ENCODE measurements at places on chromosomes 7 and 10. TPM values are rescaled to one million over a fixed set of nuclear protein-coding genes. Genes with fewer than 3 reads are reported as not detected.
A peak's percentile ranks its signal among the peaks of the same experiment; 100 is the strongest.

DNAH11 gene
- total RNA-seq, result 1.9 TPM

ICA1 gene
- total RNA-seq, result 9.9 TPM

DNA sequence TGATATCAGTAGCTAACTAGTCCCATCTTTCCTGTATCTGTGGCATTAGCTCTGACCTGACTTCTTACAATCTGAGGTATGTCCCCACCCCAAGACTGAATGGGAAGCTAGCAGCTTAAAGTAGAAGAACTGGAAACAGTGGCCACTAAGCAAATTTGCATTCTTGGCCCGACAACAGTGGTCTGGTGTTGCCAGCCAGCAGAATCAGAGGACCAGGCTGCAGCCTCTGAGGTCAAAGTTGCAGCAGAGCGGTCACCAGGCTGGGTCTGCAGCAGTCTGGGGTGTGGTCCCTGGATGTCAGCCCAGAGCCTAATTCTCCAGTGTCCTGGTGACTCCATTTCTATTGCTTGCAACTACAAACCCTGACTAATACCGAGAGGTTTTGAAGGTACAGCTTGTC is 26.3 kb downstream of the FAM107B start:
- H3K27ac ChIP-seq, result peak overlapping the region; percentile 87
- DNase-seq, result no peak
- no peaks in the 10 kb centered on the region for H3K36me3 ChIP-seq
- H3K27me3 ChIP-seq, result no peaks in the 10 kb centered on the region

DNA sequence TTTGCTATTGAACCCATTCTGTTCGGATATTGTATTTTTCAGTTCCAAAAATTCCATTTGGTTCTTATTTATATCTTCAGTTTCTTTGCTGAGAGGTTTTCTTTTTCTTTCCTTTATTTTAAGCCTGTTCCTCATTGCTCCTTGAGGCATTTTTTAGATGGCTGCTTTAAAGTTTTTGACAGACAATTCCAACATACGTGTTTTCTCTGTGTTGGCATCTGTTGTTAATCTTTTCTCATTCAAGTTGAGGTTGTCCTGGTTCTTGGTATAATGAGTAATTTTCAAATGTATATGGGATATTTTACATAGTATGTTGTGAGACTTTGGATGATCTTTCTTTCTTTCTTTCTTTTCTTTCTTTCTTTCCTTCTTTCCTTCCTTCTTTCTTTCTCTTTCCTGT is 1078.0 kb upstream of the CELF2 start:
- no peaks in the 10 kb centered on the region for H3K4me1 ChIP-seq
- no peaks in the 10 kb centered on the region for H3K27me3 ChIP-seq
- no peak for DNase-seq
- no peak overlapping the region for H3K4me3 ChIP-seq
- H3K36me3 ChIP-seq, result no peaks in the 10 kb centered on the region

GRCh38 chr7:125877246-125877645 is 947.6 kb upstream of the POT1 start:
- H3K36me3 ChIP-seq, result no peaks in the 10 kb centered on the region
- H3K27me3 ChIP-seq, result no peaks in the 10 kb centered on the region
- no peak for DNase-seq
- H3K27ac ChIP-seq, result no peak overlapping the region
- no peak overlapping the region for H3K4me3 ChIP-seq
- H3K4me1 ChIP-seq, result no peaks in the 10 kb centered on the region

DNA sequence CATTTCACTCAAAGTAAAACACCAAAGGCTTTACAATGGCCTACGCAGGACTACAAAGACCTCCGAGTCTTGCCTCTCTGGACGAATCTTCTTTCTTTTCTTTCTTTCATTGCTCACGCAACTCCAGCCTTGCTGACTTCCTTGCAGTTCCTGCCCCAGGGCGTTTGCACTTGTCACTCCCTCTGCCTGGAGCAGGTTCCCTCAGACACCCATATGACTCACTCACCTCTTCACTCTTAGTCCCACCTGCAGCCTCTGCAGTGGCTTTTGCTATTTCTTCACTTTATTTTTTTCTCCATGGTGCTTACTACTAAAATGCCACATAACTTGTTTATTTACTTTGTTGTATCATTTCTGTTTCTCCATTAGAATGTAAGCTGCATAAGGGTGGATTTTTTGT is 33.1 kb downstream of the GHRHR start:
- no peak overlapping the region for H3K27ac ChIP-seq
- no peaks in the 10 kb centered on the region for H3K36me3 ChIP-seq
- H3K27me3 ChIP-seq, result no peaks in the 10 kb centered on the region
- no peaks in the 10 kb centered on the region for H3K4me1 ChIP-seq

GRCh38 chr10:84335516-84335915 is 7.1 kb downstream of the CCSER2 start:
- H3K4me1 ChIP-seq, result peaks cover 39% of the 10 kb centered on the region
- no peaks in the 10 kb centered on the region for H3K36me3 ChIP-seq
- no peak for DNase-seq

- no peak overlapping the region for H3K4me3 ChIP-seq
- H3K27ac ChIP-seq, result no peak overlapping the region
- no peaks in the 10 kb centered on the region for H3K4me1 ChIP-seq
- no peaks in the 10 kb centered on the region for H3K36me3 ChIP-seq
- no peaks in the 10 kb centered on the region for H3K27me3 ChIP-seq
Measured at GRCh38 chr10:59675812-59676211, 33.8 kb downstream of the SLC16A9 start.

DNA sequence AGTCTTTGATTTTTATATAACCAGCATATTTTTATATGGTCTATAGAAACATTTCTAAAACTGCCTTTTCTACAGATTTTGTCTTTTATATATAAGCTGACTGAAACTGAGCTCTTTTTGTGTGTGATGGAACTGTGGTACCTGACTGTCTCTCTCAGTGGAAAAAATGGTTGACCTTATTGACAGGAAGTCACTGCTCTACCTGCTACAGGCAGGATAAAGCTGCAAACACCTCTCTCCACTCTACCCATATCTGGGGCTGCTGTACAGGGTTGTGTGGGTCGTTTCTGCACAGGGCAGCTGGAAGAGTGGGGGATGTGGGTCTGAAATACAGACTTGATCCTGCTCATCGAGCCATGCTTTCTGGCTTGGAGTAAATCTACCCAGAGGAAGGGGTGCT is 48.5 kb downstream of the BBS9 start:
- H3K27ac ChIP-seq, result no peak overlapping the region
- peaks cover 4% of the 10 kb centered on the region for H3K36me3 ChIP-seq
- no peaks in the 10 kb centered on the region for H3K4me1 ChIP-seq
- no peak overlapping the region for H3K4me3 ChIP-seq
- H3K27me3 ChIP-seq, result no peaks in the 10 kb centered on the region
- DNase-seq, result no peak

TSPAN12 gene
- 12.6 TPM for total RNA-seq

DNA sequence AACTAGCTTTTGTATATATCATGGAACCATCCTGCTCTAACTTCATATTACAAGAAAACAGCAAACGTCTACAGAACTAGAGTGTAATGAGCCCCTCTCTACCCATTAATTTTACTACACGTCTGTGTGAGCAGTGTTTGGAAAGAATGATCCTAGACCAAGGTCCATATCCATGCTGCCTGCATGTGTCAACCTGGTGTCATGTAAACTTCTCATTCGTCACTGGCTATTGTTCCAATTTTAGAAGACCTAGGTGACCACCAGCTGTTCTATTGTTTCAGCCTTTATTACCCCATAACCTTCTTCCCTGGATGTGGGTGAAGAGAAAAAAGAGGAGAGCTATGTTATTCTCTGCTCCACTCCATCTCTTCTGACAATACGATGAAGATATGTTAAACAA is 77.1 kb downstream of the CREM start:
- H3K36me3 ChIP-seq, result peaks cover 2% of the 10 kb centered on the region
- no peaks in the 10 kb centered on the region for H3K27me3 ChIP-seq
- no peak overlapping the region for H3K27ac ChIP-seq

DNA sequence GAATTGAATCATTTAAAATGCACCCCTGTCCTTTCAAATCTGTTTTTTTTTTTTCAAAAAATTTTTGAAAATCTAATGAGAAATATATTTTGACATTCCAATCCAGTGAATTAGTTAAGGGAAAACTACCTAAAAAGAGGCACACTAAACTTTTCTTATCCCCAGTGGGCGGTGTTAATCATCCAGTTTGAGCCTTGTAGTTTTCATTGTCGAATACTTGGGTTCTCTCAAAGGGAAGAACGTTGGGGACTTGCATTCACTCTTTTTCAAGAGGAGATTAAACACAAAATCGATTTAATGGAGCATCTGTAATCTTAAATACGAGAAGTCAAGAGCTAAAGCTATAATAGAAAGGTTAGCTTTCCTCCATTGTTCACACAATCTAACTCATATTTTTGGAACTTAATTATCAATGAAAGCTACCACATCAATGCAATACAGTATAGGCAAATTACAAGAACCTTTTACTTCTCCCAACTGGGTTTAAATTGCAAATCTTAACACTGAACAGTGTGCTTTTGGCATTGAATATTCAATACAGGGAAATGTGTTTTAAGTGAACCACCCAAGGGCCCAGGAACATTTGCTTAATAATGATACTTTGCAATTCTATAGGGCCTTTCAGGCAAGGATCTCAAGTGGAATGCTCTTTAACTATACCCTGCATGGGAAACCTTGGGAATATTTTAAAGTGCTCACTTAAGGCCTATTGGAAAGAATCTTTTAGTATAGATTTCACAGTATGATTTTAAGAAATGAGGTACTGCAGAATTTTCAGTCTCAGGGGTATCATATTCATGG is 13.1 kb upstream of the SP8 start:
- H3K27ac ChIP-seq, result no peak overlapping the region
- no peak overlapping the region for H3K4me3 ChIP-seq
- peaks cover 13% of the 10 kb centered on the region for H3K4me1 ChIP-seq
- peaks cover 11% of the 10 kb centered on the region for H3K27me3 ChIP-seq

DNA sequence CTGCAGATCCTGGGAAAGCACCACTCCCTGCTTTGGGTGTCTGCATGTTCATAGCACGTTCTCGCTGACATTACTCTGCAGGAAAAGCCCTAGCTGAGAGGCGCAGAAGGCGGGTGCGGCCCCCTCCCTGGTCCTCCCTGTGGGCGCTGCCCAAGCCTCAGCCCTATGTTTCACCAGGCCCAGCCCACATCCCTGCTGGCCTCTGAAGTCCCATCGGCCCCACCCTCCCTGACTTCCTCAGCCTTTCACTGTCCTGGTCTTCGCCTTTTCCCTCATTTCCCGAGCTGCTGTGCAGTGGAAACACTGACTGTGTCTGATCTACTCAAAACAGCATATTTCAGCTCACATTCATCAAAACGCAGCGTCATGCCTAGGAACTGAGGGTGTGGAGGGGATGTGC is 36.3 kb upstream of the DIP2C start:
- no peak overlapping the region for H3K27ac ChIP-seq
- H3K4me3 ChIP-seq, result no peak overlapping the region
- H3K27me3 ChIP-seq, result no peaks in the 10 kb centered on the region
- H3K36me3 ChIP-seq, result no peaks in the 10 kb centered on the region
- DNase-seq, result no peak

CELF2 gene
- 69.0 TPM for total RNA-seq

GRK5 gene
- 90.2 TPM for total RNA-seq

DNA sequence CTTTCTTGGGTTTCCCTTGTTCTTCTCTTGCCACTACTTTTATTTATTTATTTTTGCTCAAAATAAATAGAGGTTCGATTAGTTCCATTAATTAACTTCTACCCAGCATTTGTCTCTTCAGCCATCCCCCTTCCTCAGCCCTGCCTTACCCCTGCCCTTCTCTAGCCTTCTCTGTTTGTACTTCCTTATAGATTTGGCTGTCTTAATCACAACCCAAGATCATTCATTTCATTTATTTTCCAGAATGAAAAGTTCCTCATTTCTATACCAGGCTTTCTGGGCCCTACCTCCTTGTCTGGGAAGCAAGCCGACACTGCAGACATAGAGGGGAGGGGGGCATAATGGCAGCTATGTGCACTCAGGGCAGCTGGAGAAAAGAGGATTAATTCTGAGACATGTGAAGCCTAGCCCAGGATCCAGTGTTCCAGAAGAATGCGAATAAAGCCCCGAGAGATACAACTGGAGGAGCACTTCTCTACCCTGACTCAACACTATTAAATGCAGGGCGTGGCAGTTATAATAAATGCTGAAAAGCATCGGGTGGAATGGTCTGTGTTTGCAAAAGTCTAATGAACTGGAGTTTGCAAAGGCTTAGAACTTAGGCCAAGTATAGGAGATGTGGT is 6.4 kb upstream of the PDCD4 start:
- no peaks in the 10 kb centered on the region for H3K27me3 ChIP-seq
- peak overlapping the region; percentile 95 for H3K27ac ChIP-seq
- H3K4me1 ChIP-seq, result peaks cover 39% of the 10 kb centered on the region
- DNase-seq, result no peak

GRCh38 chr7:92039900-92040299 is 94.4 kb downstream of the CYP51A1 start:
- peaks cover 4% of the 10 kb centered on the region for H3K4me1 ChIP-seq
- DNase-seq, result no peak
- H3K27ac ChIP-seq, result no peak overlapping the region
- H3K4me3 ChIP-seq, result no peak overlapping the region

DNA sequence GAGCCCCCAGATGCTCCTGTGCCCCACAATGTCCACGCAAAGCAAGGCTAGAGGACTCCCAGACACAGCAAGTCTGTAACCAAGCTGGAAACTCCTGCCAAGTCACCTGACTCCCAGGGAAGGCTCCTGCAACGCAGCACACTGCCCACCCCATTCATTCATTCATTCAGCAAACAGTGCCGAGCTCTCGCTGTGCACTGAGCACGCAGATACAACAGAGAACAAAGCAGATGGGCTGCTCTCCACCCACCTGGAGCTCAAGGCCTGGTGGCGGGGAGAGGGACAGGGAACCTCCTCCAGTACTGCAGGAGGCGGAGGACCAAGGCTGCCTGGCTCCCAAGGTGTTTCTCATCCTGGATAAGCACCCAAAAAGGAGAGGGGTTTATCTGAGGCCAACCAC is 8.6 kb downstream of the KCNH2 start:
- no peaks in the 10 kb centered on the region for H3K36me3 ChIP-seq
- H3K27ac ChIP-seq, result no peak overlapping the region
- DNase-seq, result no peak
- peaks cover 3% of the 10 kb centered on the region for H3K4me1 ChIP-seq
- H3K4me3 ChIP-seq, result no peak overlapping the region

MYL10 gene
- not detected for total RNA-seq

- H3K4me1 ChIP-seq, result no peaks in the 10 kb centered on the region
- peaks cover 22% of the 10 kb centered on the region for H3K36me3 ChIP-seq
- no peak overlapping the region for H3K4me3 ChIP-seq
- no peak for DNase-seq
- H3K27ac ChIP-seq, result no peak overlapping the region
- H3K27me3 ChIP-seq, result no peaks in the 10 kb centered on the region
Measured at GRCh38 chr7:100859856-100860255, 7.3 kb upstream of the TRIP6 start.

DNA sequence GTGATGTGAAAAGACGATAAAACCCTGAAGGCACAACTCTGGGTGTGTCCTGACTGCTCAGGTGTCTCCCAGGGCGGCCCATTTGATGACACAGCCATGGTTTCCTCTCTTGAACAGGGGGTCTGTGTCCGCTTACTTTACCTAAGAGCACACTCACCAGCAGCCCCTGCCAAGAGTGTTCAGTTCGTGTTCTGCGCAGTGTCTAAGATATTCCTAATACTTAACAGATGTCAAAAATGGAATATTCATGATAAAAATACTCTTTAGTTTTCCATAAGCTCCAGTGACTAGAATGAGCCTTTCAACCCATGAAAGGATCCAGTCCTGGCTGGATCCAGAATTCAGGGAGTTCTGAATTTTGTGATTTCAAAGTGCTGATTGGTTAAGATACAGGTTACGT is 492.4 kb downstream of the TNS3 start:
- H3K36me3 ChIP-seq, result no peaks in the 10 kb centered on the region
- no peak for DNase-seq
- H3K27me3 ChIP-seq, result no peaks in the 10 kb centered on the region
- H3K4me1 ChIP-seq, result peaks cover 8% of the 10 kb centered on the region
- H3K4me3 ChIP-seq, result no peak overlapping the region

GRCh38 chr7:158536871-158537515 is 50.6 kb downstream of the PTPRN2 start:
- H3K4me3 ChIP-seq, result no peak overlapping the region
- no peak overlapping the region for H3K27ac ChIP-seq
- H3K36me3 ChIP-seq, result no peaks in the 10 kb centered on the region
- no peak for DNase-seq
- H3K4me1 ChIP-seq, result no peaks in the 10 kb centered on the region

ASZ1 gene
- not detected for total RNA-seq

Measured in thoracic aorta (tissue), 2 donors.